ENCODE measurements at places on chromosomes 7 and 10.
A peak's percentile ranks its signal among the peaks of the same experiment; 100 is the strongest.

DNA sequence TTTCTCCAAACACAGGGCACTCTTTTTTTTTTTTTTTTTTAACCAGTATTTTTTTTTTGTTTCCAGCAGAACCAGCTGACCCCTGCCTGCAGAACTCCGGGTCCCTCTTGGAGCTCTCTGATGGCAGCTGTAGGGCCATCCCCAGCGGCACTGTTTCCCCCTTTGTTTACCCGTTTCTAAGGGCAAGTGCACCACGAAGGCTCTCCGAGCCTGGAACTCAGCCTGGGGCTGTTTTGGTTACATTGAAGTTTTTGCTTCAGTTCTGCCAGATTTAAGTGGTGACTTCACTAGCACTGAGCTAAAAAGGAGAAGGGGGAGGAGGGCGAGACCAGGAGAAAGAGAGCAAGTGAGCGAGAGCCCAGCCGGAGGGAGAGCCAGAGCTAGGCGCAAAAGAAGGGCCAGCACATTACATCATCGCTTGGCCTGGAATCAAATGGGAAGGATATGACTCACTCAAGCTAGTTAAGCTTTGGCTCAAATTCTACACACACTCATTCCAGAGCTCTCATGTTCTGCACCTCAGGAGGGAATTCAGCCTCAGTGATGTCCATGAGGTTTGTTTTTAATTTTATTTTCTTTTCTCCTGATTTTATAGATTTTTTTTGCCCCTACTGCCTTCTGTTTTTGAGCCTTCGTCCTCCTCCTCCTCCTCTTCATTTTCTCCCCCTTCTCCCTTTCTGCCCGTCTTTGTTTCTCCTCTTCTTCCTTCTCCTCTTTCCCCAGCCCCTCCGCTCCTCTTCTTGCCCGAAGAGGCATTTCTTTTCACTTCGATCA lies 272.3 kb downstream of the TRIL start:
- peak; percentile 35 for DNase-seq

GRCh38 chr7:92944633-92945032 lies 108.3 kb upstream of the CDK6 start:
- DNase-seq: no peak

DNA sequence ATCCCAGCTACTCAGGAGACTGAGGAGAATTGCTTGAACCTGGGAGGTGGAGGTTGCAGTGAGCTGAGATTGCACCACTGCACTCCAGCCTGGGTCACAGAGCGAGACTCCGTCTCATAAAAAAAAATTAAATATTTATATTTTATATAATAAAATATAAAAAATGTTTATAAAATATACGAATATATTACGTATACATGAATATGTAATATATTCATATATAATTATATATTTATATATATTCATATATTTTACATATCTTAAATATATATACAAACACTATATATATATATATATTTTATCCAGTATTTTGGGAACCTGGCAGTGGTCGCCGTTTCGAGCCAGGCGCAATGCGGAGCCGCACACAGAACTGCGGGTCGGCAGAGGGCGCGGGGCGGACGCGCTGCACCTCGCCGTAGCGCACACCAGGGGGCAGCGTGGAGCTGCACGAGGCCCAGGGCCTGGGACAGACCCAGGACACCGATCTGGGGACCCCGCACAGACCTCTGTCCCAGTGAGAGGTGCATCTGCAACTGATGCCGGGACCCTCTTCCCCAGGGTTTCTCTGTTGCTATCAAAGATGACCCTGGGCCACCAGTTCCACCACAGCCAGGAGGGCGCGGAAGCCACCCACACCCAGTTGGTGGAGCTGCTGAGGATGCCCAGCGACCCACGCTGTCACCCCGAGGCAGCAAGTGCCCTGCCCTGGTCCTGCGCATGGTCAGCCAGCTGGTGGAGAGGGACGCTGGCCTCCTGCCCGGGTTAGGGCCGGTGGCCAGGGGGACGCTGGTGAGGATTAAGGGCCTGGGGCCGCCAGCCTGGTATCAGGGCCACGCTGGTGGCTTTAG lies 22.7 kb downstream of the AP5Z1 start:
- no peak for DNase-seq

DNA sequence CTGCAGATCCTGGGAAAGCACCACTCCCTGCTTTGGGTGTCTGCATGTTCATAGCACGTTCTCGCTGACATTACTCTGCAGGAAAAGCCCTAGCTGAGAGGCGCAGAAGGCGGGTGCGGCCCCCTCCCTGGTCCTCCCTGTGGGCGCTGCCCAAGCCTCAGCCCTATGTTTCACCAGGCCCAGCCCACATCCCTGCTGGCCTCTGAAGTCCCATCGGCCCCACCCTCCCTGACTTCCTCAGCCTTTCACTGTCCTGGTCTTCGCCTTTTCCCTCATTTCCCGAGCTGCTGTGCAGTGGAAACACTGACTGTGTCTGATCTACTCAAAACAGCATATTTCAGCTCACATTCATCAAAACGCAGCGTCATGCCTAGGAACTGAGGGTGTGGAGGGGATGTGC lies 36.3 kb upstream of the DIP2C start:
- no peak for DNase-seq

DNA sequence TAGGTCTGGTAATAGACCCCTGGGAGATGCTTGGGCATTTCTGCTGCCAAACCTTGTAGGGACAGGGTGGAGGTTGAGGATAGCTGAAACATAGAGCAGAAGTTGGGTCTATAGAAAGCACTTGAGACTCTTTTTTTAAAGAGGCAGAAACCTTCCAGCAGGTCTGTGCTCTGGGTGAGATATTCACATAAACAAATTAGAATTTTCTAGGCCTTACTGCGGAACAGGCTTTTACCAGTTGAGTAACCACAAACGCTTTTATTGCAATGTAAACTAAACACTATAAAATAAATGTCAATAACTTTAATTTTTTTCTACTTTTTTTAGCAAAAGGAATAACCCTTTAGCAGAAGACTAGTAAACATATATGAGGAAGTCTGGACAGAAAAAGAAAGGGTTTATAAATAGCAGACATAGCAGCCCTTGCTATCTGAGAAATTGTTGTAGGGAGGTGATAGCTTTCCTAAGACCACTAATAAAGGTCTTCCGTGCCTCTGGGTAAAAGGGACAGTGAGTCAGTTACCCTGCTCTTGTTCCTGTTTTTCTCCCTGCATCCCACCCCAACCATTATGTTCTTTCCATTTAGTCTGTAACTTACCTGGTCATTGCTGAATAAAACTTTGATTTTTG lies 38.7 kb downstream of the CACNB2 start:
- DNase-seq: no peak

GRCh38 chr10:47026301-47027107 lies 115.3 kb downstream of the PTPN20 start:
- DNase-seq: no peak

DNA sequence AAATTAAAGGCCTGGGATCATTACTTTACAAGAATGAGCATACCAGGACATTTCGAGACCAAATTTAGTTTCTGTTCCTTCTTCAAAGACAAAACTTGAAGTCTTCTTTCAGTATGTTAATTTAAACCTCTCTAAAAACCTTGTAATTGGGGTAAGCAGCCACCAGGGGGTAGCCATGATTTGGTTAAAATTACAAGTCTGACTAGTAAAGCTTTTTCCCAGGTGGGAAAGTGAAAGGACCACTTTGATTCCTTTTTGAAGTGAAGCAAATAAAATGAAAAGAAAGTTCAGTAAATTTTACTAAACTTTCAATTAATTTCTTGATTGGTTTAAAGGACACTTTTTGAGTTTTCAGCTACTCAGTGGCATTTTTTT lies 294.3 kb downstream of the BBS9 start:
- DNase-seq: no peak

- DNase-seq: no peak
These were observed 78.6 kb upstream of the MGMT start for GRCh38 chr10:129388435-129388834.

- DNase-seq: no peak
These were observed 44.5 kb downstream of the KCNMA1 start for GRCh38 chr10:77592946-77593636.

Data from NCI-H1105 (cell line).